CD4-positive, alpha-beta T cell treated with Interferon gamma for 1 hour (primary cell): ENCODE measurements at places on chromosomes 6 and 20.

DNA sequence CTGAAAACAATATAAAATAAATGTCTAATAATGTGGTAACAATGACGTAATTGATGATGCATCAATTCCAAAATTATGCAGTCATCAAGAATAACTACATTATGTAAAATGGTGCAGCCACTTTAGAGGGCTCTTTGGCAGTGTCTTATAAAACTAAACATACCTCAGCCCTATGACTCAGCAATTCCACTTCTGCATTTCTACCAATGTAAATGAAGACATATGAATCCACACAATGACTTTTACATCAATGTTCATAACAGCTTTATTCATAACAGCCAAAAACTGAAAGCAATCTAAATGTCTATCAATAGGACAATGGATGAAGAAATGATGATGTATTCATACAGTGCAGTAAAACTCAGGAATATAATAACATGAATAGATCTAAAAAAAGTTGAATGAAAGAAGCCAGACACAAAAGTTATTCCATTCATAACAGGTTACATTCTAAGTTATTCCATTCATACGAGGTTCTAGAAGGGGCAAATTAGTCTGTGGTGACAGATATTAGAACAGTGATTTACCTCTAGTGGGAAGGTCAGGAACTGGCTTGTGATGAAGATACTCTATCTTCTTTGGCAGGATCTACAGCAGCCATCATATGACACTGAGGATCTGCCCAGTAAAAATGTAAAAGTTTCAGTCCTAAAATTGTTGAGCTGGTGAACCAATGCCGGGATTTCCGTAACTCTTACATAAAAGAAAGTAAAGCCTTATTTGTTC is 396.1 kb downstream of the PLCB1 start:
- DNase-seq, result no peak

DNA sequence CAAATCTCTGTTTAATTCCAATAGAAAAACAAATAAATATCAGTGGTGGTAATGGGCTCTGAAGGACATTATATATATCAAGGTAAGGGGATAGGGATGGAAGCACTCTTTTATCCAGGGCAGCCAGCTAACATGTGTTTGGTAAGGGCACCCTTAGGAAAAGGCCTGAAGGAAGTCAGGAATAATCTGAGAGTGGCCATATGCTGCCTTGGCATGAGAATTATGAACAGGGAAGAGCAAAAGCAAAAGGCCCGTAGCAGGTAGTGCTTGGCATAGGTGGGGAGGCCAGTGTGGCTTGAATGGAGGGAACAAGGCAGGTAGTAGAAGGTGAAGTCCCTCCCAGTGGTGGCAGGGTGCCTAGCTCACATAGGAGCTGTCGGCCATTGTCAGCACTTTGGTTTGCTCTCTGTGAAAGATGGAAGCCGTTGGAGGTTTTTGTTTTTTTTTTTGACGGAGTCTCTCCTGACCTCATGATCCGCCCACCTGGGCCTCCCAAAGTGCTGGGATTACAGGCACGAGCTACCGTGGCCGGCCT is 39.6 kb upstream of the CSE1L start:
- DNase-seq, result no peak

- no peak for DNase-seq
Observed at GRCh38 chr6:1601158-1602048, 8.3 kb upstream of the FOXC1 start.

- DNase-seq, result no peak
Observed at GRCh38 chr20:10047427-10047826, 12.6 kb downstream of the ANKEF1 start.

DNA sequence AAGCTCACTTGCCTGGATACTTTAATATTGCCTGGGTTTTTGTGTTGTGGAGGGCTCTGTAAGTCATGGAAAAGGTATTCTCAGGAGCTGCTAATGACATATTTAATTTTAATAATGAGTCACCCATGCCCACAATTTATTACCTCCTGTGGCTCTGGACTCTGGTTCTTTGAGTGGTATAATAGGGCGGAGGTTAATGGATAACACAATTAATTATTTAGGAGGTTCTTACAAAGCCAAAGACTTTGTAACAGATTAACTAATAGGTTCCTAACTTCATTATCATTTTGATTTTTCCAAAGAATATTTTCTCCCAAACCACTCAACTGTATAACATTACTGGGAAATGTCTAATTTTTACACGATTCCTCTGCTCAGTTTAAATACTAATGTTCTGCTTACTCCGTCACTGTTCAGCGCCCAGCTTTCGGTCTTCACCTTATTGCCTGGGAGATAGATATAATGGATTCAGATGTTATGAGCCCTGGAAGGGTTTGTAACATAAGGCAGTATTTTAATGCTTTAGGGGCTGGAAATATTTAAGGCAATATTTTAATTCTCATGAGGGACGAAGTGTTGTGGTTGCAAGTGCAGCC is 29.4 kb downstream of the PHACTR3 start:
- DNase-seq, result no peak

DNA sequence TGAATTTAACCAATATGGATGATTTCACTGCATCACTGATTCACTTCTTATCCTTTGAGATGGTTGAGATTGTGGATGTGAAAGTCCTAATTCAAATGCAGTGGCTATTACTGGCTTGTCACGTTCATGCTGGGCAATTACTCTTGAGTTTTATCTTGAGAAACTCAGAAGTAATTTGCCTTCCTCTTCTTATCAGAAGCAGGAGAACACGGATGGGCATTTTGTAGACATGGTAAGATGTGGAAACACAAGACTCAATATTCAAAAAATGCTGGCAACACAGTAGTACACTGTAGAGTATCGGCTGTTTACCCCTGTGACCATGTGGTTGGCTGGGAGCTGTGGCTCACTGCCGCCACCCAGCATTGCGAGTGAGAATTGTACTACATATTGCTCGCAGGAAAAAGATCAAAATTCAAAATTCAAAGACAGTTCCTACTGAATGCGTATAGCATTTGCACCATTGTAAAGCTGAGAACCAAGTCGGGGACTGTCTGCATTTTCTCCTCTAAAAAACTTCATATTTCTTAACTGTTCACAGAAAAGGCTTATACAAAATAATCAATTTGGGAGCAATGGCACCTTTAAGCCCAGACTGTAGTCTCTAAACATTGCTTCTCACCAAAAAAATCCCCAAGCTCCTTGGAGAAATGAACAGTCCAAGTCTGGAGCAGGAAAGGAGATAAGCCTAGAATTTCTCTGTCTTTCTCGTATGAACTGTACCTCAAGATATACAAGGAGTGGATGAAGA is 61.9 kb upstream of the ELOVL5 start:
- DNase-seq, result peak; percentile 61

- no peak for DNase-seq
Observed at GRCh38 chr6:41546475-41546865, 289 bp downstream of the FOXP4 start.

DNA sequence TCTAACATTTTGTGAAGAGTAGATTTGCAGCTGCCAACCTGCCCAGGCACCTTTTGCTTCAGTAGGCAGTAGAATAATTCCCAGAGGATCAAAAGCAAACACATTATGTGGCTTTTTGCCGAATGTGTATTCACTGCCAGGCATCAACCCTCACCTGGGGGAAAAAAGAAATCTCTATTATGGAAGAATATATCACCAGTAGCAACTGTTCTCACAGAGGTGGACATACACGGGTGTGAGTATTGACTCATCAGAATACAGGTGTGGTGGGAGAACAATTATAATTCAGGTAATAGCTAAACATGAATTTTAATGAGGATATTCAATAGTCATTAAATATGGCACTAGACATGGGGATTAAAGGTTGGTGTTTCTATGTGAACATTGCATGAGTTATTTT is 910.7 kb downstream of the TFAP2A start:
- no peak for DNase-seq

- DNase-seq, result no peak
Observed at GRCh38 chr20:36540551-36541211, 638 bp upstream of the MYL9 start.

GRCh38 chr20:58111310-58112016 is 117.0 kb downstream of the ANKRD60 start:
- DNase-seq, result no peak

DNA sequence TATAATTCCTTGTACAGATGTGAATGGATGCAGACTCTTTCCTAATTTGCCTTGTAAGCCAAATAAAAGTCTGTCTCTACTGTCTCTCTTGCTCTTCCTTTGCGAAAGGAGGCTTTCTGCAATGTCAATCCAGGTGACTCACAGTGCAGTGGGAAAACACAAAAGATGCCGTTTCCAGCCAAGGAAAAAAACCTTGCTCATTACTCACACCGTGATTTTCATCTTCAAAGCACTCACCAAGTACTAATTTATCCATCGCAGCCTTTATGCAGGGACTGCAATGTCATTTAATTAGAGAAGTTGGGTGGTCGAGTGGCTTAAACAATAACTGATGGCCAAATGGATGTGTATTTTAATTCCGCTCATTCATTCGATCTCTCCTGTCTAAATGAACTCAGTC is 23.8 kb downstream of the SAYSD1 start:
- DNase-seq, result no peak
